ENCODE measurements at places on chromosomes 11 and 22.

- DNase-seq = peak; percentile 44
Observed at GRCh38 chr11:71580057-71581003, 2.3 kb downstream of the KRTAP5-11 start.

GRCh38 chr11:108859510-108859909, 194.6 kb downstream of the DDX10 start:
- no peak for DNase-seq

- DNase-seq = no peak
Observed at GRCh38 chr22:20138868-20139267, 7.3 kb downstream of the ZDHHC8 start.

DNA sequence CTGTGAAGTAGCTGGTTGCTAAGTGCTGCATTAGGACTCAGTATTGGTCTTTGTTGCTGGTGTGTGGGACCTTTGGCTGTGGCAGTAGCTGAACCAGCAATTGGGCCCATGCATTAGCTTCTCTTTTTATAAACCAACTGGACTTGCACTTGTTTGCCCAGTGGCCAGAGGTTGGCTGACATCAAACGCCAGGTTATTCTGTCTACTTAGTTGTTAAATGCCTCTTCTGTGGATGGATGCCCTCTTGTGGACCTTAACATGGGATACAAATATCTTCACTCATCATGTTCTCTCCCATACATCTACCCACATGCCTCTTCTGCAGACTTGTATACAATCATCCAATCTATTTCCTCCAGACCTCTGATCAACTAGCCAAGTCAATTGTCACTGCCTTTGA, 26.4 kb upstream of the ARHGAP20 start:
- DNase-seq = no peak

DNA sequence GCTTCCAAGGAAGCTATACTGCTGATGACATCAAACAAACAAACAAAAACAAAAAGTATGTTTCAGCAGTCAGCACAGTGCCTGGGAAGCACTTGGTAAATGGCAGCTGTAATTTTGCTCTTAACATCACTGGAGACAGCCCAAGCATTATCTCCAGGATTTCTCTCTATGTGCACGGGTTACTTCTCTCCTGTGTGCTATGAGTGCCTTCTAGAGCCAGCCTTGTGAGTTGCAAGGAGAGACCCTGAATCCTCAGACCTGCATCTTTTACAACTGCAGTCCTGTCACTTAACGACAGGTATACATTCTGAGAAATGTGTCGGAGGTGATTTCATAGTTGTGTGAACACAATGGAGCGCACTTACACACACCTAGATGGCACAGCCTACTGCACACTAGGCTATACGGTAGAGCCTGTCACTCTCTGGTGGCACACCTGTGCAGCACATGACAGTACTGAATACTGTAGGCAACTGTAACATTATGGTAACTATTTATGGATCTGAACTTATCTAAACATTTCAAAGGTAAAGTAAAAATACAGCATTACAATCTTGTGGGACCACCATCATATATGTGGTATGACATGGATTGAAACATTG, 662.5 kb upstream of the B3GAT1 start:
- DNase-seq = no peak

- DNase-seq = no peak
Observed at GRCh38 chr22:30340911-30341685, 14.4 kb upstream of the TBC1D10A start.

GRCh38 chr11:116387641-116388040, 385.1 kb downstream of the BUD13 start:
- no peak for DNase-seq
